ENCODE measurements at places on chromosomes 16 and 17. TPM values are rescaled to one million over a fixed set of nuclear protein-coding genes. Genes with fewer than 3 reads are reported as not detected.

PHKB gene
- total RNA-seq = 43.9 TPM

PSMD11 gene
- 41.7 TPM for total RNA-seq

DNA sequence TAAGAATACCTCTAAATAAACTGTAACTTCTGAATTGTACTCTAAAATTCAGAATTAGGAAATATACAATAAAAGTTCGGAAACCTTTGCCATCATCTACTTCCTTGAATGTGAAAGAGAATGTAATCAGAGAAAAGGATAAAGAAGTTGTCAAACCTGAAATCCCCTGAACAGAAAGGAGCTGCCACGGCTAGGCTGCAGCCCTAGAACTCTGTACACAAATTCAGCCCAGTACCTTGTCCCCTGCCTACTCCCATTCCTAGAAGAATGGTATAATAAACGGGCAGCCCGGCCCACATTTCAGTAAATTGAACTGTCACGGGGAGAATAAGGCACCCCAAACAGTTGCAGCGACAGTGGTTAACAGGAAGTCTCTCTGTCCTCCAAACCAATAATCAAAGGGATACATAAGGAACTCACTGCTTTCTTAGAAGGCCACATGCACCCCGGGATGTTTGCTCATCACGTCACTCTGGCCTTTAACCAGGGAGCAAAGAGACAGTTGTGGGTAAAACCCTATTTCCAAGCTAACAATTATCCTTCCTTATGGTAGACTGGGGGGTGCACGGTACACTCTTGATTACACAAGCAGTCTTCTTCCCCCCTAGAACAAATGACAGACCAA lies 24.3 kb upstream of the RFFL start:
- ATAC-seq = no peak

SP6 gene
- 0.15 TPM for total RNA-seq

Data from gastroesophageal sphincter (tissue), 4 donors.